Mammary microvascular endothelial cell (primary cell): ENCODE measurements at places on chromosomes 1 and 21. TPM values are rescaled to one million over a fixed set of nuclear protein-coding genes. Genes with fewer than 3 reads are reported as not detected.

UBE2G2 gene
- total RNA-seq, result 51.2 and 56.7 TPM in 2 replicates

CHRM3 gene
- not detected in 2 replicates for total RNA-seq

BCAR3 gene
- 50.6 and 51.5 TPM in 2 replicates for total RNA-seq

CYP4A11 gene
- not detected in 2 replicates for total RNA-seq

CD34 gene
- total RNA-seq, result 42.1 and 42.3 TPM in 2 replicates

GUCA2B gene
- not detected in 2 replicates for total RNA-seq

DNALI1 gene
- 0.20 and 0.34 TPM in 2 replicates for total RNA-seq

SPAG17 gene
- total RNA-seq, result not detected in 2 replicates

MEX3A gene
- 1.8 and 2.8 TPM in 2 replicates for total RNA-seq

KRTAP13-3 gene
- not detected in 2 replicates for total RNA-seq

TNNT2 gene
- total RNA-seq, result not detected in 2 replicates

RNPC3 gene
- 3.1 and 6.8 TPM in 2 replicates for total RNA-seq

HAO2 gene
- not detected in 2 replicates for total RNA-seq

PYHIN1 gene
- not detected in 2 replicates for total RNA-seq
